Melanocyte of skin (primary cell): ENCODE measurements at places on chromosomes 2 and 18. TPM values are rescaled to one million over a fixed set of nuclear protein-coding genes. Genes with fewer than 3 reads are reported as not detected.

CRYGC gene
- total RNA-seq = not detected in 2 replicates

SULT1C4 gene
- not detected in 2 replicates for total RNA-seq

CNGA3 gene
- total RNA-seq = not detected in 2 replicates

MOCOS gene
- 46.9 and 69.2 TPM in 2 replicates for total RNA-seq

MDH1 gene
- 217 and 257 TPM in 2 replicates for total RNA-seq

TSN gene
- total RNA-seq = 43.4 and 92.7 TPM in 2 replicates

RBBP8 gene
- total RNA-seq = 48.6 and 66.9 TPM in 2 replicates

TMEM178A gene
- 0.36 TPM in 1 of 2 replicates, not detected in the other for total RNA-seq

D2HGDH gene
- 15.8 and 17.8 TPM in 2 replicates for total RNA-seq

MLPH gene
- total RNA-seq = 164 and 182 TPM in 2 replicates

REG3A gene
- total RNA-seq = not detected in 2 replicates

CCL20 gene
- 1.0 TPM in 1 of 2 replicates, not detected in the other for total RNA-seq

VIT gene
- total RNA-seq = not detected in 2 replicates

CPO gene
- not detected in 2 replicates for total RNA-seq

GCG gene
- total RNA-seq = not detected in 2 replicates

NEB gene
- 1.4 and 2.3 TPM in 2 replicates for total RNA-seq

PDE1A gene
- under 0.01 TPM in 2 replicates for total RNA-seq

ADD2 gene
- 0.67 and 2.6 TPM in 2 replicates for total RNA-seq

ZAP70 gene
- under 0.01 and 0.15 TPM in 2 replicates for total RNA-seq

ITGA4 gene
- 79.0 and 86.9 TPM in 2 replicates for total RNA-seq

STAT1 gene
- 515 and 555 TPM in 2 replicates for total RNA-seq

CYRIA gene
- under 0.01 TPM in 1 of 2 replicates, not detected in the other for total RNA-seq

ANKRD30B gene
- total RNA-seq = 3.1 and 8.0 TPM in 2 replicates

SLC4A5 gene
- total RNA-seq = 1.00 and 1.7 TPM in 2 replicates

TRIB2 gene
- total RNA-seq = 271 and 290 TPM in 2 replicates

ZSWIM2 gene
- not detected in 2 replicates for total RNA-seq

GAD1 gene
- 0.46 and 0.67 TPM in 2 replicates for total RNA-seq

LAMA1 gene
- total RNA-seq = 73.0 and 269 TPM in 2 replicates

CABYR gene
- 1.0 and 3.3 TPM in 2 replicates for total RNA-seq

ICOS gene
- total RNA-seq = 0.34 and 0.36 TPM in 2 replicates

SIX2 gene
- not detected in 2 replicates for total RNA-seq

KCNS3 gene
- total RNA-seq = 20.0 and 57.1 TPM in 2 replicates

DSEL gene
- total RNA-seq = 2.8 and 6.5 TPM in 2 replicates

SFT2D3 gene
- total RNA-seq = 4.8 and 7.6 TPM in 2 replicates

CNDP1 gene
- total RNA-seq = not detected in 2 replicates

DIS3L2 gene
- total RNA-seq = 56.4 and 78.1 TPM in 2 replicates

EFHD1 gene
- 0.62 and 0.67 TPM in 2 replicates for total RNA-seq

LRRTM1 gene
- not detected in 2 replicates for total RNA-seq

IL36RN gene
- not detected in 2 replicates for total RNA-seq

SLC9A4 gene
- total RNA-seq = not detected in 2 replicates

CLEC4F gene
- total RNA-seq = under 0.01 and 0.36 TPM in 2 replicates
